Adipocyte (in vitro differentiated cells): ENCODE measurements at places on chromosomes 16 and 17.
A peak's percentile ranks its signal among the peaks of the same experiment; 100 is the strongest.

GRCh38 chr17:5418858-5419355 lies 555 bp downstream of the NUP88 start:
- peak; percentile 70 for DNase-seq

- DNase-seq, result no peak
Observed at GRCh38 chr16:89246383-89246902, 28.9 kb downstream of the ZNF778 start.

GRCh38 chr17:3532106-3532858 lies 25.3 kb downstream of the TRPV3 start:
- no peak for DNase-seq

DNA sequence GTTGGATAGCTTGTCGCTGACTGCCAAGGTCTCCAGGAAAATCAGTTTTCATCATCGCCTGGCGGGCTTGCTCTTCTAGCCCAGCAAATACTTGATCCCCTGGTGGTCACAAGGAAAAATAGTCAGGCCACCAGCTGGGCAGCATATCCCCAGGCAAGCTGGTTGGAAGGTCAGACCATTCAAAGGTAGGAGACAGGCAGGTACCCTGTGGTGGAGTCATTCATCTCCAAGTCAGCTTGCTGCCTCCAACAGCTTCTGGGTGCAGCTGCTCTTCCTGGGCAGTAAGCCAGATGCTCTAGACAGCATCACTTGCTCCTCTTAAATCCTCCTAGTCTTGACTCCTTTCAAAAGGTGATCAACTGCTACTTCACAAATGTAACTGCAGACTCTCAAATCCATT lies 16.0 kb downstream of the ZNF821 start:
- DNase-seq, result no peak

DNA sequence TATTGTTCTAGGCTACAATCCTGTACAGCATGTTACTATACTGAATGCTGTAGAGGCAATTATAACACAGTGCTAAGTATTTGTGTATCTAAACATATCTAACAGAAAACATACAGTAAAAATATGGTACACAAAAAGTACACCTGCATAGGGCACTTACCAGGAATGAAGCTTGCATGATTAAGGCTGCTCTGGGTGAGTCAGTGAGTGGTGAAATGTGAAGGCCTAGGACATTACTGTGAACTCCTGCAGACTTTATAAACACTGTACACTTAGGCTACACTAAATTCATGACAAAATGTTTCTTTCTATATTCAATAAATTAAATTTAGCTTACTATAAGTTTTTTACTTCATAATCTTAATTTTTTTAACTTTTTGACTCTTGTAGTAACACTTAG lies 37.1 kb downstream of the AMFR start:
- peak; percentile 22 for DNase-seq

DNA sequence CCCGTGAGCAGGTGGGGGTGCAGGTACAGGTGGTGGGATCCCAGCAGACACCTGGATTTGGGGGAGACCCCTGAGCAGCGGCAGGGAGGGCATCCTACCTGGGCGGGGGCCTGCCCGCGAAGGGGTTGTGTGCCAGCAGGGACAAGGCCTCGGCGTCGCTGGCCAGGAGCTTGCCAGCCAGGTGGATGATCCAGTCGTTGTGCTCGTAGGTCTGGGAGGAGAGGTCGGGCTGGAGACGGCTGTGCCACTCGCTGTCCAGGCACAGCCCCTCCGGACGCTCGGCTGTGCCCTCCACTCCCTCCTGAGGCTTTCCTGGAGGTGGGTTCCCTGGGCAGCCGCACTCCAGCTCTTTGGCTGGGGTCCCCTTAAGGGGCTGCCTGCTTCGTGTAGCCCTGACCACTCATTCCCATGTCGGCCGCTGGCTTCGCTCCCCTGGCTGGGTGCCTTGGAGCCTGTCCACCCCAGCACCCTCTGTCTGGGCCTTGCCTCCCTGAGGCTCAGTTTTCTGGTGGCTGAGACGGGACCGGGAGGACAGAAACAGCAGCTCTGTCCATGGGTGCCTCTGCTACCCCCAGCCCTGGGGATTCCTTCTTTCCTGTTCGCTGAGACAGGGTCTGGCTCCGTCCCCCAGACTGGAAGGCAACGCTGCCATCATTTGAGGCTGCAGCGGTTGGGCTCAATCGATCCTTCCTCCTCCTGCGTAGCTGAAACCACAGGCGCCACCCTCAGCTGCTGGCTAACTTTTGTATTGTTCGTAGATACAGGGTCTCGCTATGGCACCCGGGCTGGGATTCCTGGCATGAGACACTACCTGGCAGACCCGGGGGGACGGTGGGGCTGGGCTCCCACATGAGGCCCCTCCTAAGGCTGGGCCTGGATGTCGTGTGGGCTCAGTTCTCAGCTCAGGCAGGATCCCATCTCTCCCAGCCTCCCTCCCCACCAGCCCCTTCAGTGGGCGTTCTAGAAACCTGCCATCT lies 68.6 kb upstream of the GNG13 start:
- no peak for DNase-seq

GRCh38 chr17:41535764-41536481 lies 7.8 kb upstream of the KRT19 start:
- DNase-seq, result no peak

- no peak for DNase-seq
Observed at GRCh38 chr16:8644211-8645140, 23.0 kb downstream of the METTL22 start.

DNA sequence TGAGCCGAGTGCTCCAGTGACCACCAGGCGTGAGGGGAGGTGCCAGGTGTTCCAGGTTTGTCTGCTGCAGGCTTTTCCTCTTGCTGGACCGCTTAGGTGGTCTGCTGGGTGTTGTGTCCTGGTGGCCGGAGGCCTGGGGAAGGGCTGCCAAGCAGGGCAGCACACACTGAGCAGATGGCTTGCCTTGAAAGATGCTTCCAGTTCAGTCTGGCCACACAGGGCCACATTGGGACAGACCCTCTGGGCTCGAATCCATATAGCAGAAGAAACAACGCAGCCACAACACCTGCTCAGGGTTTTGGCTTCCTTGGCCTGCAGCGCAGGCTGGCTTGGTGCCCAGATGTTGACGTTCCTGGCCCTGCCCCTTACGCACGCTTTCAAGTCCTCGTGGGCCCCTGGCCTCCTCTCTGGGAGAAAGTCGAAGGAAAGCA lies 24.8 kb downstream of the GINS2 start:
- DNase-seq, result no peak

DNA sequence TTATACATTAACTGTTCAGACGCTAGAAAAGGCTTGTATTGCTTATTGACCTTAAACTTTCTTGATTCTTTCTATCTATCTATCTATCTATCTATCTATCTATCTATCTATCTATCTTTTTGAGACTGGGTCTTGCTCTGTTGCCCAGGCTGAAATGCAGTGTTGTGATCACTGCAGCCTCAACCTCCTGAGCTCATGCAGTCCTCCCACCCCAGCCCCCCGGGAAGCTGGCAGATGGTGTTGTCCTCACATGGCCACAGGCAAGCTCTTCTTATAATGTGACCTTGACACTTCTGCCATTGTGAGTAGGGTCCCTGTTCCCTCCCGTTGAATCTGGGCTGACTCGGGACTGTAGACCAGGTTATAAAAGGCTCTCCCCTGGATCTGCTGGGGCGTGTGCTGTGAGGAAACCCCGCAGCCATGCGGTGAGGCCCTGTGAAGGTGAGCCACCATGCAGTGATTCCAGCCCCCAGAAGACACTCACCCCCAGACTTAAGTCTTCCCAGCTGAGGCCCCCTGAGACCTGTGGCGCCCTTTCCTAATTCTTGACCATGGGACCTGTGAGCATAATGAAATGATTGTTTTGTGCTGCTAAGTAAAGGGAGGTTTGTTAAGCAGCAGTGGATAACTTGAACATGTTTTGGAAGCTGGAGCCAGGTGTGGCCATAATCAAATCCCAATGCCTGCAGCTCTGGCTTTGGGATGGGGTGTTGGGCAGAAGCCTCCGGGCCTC lies 54.3 kb downstream of the RPTOR start:
- no peak for DNase-seq

DNA sequence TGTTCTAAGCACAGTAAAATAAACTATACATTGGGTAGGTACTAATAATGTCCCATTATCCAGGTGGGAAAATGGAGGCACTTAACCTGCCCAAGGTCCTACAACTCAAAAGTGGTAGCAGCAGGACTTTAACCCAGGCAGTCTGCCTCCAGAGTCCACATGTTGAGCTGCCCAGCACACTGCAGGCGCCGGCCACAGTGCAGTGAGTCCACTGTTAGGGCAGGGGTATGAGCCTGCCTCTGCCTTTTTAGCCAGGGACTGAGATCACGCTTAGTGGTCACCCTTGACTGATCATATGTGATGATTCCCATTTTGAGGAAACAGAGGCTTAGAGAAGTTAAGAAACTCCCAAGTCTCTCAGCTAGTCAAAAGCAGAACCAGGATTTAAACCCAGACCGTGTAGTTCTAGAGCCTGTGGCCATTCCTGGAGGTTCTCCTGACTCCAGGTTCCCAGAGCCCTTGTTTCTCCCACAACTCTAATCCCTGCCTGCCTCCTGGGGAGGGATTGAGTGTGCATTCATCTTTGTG lies 8.4 kb downstream of the CES1 start:
- DNase-seq, result no peak

DNA sequence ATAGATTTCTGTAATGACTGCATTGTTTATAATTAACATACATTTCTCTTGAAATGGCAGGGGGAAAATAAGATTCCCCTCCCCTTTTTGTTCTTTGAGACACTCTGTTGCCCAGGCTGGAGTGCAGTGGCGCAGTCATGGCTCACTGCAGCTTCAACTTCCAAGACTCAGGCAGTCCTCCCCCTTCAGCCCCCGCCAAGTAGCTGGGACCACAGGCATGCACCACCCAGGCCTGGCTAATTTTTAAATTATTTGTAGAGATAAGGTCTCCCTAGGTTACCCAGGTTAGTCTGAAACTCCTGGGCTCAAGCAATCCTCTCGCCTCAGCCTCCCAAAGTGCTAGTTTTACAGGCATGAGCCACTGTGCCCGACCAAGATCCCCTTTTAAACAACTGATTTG lies 67.7 kb downstream of the KATNIP start:
- DNase-seq, result no peak

DNA sequence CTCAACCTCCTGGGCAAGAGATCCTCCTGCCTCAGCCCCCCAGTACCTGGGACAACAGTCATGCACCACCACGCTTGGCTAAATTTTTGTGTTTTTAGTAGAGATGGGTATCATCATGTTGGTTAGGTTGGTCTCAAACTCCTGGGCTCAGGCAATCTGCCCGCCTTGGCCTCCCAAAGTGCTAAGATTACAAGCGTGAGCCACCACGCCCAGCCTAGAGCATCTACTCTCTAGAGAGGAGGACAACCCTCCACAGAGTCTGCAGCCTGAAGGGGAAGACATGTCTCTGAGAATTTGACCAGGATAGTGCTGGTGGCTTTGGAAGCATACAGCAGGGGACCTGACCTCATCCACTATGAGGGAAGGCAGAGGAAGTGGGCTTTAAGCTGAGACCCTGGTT lies 4.7 kb upstream of the GRB2 start:
- DNase-seq, result no peak

GRCh38 chr16:1097156-1097555 lies 1.1 kb upstream of the C1QTNF8 start:
- no peak for DNase-seq

GRCh38 chr16:71676236-71676635 lies 48.3 kb downstream of the PHLPP2 start:
- DNase-seq, result no peak

DNA sequence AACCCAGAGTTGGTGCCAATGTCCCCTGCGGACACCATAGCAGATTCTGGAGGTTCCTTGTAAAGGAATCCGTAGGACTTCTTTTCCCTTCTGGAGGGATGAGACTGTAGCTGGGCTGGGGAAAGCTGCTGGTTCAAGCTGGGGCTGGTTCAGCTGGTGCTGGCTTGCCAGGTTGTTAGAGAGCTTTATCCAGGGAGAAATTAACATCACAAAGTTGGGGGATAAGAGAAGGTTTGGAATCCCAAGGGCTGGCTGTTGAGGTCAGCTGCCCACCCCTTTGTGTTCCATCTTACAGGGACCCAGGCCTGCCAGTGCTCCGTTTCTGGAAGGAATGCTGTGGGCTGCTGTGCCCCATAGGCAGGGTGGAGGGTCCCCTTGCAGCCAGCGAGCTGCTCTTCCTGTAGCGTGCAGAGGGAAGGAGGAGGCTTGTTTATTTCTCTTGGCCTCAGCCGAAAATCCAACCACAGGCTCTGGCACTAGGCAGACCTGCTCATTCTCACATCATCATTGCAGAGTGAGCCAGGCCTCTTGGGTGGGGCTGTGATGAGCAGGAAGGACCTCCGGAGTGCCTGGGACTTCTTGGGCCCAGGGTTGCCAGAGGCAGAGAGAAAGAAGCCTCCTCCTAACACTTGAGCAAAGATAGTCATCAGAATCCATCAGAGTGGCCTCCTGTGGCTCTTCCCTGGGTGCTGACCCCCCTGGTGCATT lies 251.1 kb downstream of the SEC14L1 start:
- peak; percentile 97 for DNase-seq

- DNase-seq, result no peak
Observed at GRCh38 chr17:45645330-45645729, 138.8 kb upstream of the CRHR1 start.

DNA sequence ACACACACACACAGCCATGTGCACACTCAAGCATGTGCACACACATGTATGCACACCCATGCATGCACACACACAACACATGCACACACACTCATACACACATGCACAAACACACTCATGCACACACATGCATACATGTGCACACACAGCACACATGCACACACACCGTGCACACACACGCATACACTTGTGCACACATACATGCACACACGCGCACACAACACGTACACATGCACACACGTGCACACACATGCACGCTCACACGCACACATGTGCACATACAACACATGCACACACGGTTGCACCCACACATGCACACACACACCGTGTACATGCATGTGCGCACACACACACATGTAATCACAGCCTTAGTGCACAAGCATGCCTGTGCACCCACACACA lies 230.4 kb upstream of the GSE1 start:
- DNase-seq, result no peak

DNA sequence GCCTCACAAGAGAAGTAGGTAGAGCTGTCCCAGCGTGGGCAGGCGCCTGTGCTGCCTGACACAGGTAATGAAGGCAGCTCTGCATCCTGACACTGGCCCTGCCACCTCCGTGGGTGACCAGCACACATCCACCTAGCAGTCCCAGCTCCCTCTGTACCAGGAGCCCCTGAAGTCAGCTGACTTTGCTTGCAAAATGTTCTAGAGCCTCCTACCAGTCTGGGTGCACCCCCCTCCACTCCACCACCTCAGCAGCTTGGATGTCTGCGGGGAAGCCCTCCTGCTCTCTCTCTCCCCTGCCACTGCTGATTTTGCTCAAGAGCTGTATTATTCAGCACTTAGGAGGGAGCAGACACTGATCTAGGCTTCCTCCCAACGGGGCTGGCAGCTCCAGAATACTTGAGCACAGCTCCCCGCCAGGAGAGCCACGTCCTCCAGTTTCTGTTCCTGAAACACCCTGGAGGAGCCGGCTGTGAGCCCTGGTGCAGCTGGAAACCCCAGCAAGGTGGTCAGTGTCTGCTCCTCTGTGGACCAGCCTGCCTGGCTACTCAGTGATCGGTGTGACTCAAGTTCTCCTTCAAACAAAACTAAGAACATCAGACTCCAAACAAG lies 1.0 kb downstream of the RNF166 start:
- DNase-seq, result peak; percentile 38

- DNase-seq, result peak; percentile 61
Observed at GRCh38 chr17:29155227-29155965, 24.8 kb downstream of the MYO18A start.
